ENCODE measurements at places on chromosomes 12 and 14.

- DNase-seq, result no peak
Observed at GRCh38 chr12:132066345-132066685, 77.8 kb downstream of the DDX51 start.

- no peak for DNase-seq
Observed at GRCh38 chr14:57038689-57039088, 228.4 kb upstream of the OTX2 start.

DNA sequence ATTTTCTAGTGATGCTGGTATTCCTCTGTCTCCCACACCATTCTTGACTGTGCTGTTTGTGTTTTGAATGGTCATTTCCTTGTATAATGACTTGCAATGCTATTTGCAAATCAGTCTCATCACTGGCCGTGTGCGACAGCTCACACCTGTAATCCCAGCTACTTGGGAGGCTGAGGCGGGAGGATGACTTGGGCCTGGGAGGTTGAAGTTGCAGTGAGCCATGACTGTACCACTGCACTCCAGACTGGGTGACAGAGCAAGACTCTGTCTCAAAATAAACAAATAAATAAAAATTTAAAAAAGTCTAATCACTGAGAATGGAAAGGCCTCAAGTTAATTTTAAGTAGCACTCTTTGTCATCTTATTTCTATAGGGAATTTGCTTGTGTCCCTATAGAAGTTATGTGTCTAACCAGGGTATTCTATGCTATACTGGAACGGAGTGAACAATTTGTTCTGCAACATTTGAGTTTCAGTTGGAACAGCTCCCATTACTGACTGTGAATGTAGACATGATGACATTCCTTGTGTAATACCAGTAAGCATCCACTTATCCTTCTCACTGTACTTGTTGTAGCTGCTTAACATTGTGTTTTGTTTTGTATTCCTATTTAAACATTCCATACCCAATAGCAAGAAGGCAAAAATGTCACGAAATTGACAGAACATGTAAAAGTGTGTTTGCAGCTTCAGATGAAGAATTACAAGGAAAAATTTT is 126.3 kb downstream of the MGST1 start:
- peak; percentile 74 for DNase-seq

DNA sequence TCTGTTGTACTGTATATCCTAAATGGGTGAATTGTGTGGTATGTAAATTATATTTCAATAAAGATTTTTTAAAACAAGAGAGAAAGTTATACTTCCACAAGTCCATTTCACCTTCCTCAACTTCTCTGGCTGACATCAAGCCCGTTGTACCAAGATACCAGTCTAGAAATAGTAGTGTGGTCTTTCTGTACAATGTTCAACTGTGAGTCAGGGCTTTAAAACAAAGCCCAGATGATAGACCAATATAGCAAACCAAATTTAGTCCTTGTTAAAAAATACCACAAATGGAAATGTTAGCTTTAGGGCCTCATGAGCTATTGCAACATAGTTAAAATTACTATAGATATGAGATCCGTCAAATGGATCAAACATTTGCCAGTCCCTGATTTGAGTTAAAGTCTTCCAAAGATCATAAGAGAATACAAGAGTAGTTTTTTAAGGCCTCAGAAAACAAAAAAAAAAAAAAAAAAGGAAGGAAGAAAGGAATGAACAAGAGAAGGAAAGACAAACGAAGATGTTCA is 49.0 kb upstream of the EGLN3 start:
- DNase-seq, result peak; percentile 27

DNA sequence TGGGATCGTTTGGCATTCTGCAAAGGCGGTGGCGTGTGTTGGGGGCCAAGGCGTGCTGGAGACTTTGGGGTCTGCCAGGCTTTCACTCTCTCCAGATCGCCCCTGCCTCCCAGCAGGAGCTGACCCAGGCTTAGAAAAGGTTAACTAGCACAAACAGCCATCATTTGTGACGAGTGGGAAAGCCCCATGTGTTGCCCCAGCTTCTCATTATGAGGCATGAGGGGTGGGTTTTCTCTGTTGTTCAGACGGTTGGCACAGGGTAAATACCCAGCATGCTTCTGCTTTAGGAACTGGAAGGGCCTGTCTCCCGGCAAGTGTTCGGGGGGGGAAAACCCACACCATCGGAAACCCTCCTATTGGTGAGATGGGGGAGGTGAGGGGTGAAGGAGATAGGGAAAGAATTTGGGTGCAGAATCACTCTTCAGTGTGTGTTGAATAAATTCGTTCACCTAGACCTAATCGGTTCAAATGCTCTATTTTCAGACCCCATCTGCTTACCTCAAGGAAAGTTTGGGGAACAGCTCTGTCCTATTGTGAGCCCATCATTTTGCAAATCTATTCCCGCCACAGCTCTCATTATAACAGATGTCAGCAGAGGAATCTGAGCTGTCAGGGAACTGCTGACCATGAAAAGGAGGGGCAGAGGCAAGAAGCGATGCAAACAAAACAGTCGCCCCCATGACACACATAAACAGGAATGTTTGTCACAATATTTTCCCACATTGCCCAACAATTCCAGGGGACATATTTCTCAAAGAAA is 34.7 kb upstream of the C12orf42 start:
- DNase-seq, result no peak

DNA sequence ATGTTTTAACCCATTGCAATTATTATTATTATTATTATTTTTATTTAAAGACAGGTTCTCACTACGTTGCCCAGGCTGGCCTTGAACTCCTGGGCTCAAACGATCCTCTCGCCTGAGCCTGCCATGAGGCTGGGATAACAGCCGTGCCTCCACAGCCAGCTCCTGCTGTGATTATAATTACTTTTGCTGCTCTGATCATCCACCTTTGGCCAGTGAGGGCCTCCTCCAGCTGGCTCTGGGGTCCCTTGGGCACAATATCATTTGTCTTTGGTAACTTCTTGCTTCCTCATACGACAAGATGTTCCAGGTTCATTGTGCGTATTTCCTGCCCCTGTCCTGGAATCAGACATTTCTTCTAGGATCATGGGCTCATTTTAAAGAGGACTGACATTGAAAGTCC is 28.4 kb downstream of the LRTM2 start:
- DNase-seq, result no peak

DNA sequence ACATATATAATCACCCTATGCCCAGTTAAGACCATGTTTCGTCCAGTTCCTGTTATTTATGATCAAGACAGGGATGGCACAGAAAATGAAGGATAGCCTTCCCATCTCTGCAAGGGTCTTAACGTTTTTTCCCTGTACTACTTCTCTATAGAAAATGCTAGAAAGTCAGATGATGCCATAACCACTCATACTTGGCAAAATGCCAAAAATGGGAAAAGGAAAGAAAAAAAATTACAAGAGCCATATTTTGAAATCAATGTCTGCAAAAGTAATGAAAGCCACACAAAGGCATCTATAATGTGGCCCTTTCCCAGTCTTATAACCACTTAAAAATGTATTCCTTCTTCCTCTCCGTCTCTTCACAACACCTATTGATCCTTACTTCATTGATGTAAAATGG is 1.8 kb upstream of the MYL6B start:
- DNase-seq, result peak; percentile 58

DNA sequence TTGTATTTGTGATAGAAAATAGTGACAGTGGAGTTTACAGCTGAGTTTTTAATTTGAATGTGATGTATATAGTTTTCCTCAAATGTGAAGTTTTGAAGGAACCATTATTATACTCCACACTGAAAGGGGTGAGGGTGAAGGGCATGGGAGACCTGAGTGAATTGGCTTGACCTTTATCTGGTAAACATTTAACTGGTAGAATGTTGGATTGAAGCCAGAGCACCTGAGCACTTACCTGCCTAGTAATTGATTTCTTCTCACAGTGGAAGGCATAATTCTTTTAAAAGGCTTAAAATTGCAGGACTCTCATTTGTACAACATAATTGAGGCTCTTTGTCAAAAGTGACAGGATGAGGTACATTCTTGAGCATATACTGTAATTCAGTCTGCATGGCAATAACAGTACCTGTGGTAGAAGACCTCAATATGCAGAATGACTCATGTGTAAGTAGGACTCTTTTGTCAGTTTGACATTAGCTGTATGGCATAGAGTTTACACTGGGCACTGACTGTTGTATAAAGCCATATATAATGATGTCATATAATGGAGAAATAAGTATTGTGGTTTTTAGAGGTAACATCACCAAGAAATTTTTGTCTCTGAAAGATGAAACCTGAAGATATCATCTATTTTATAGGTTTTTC is 309.6 kb downstream of the TMTC2 start:
- no peak for DNase-seq

GRCh38 chr12:110579535-110580253 is 3.4 kb downstream of the PPTC7 start:
- no peak for DNase-seq

DNA sequence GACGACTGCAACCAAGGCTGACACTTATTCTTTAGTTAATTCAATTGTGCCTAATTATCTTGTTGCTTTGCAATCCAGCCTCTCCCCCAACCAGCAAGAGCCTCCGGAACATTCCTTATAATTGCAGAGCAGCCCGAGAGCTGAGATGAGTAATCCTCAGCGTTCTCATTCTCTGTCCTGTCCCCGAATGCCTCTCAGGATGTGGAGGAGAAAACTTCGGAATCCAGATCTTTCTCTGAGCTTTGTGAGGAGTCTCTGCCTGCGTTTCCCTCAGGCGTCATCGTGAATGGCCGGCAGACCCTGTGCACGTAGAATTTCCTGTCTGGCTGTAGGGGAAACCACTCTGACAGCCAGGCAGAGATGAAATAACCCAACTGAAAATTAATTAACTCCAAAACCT is 160.5 kb upstream of the DIO3 start:
- peak; percentile 68 for DNase-seq

DNA sequence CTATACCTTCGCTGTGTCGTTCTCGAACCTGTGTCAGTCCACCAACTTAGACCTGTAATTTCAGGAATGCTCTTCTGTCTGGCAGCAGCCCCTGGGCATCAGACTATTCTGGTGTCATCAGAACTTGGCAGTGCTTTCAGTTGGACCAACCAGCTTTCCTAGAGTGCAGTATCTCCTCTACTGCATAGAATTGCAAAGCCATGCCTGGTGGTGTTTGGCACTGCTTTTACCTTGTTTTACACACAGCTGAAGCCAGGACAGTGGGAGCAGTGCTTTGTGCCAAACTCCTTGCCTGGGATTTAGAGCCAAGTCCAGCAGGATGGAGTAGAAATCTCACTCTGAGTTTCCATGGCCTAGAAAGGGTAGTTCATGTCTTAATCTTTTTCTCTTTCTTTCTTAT is 1.5 kb downstream of the FLVCR2 start:
- no peak for DNase-seq

- peak; percentile 100 for DNase-seq
Observed at GRCh38 chr14:61476754-61477410, 155.5 kb downstream of the PRKCH start.

GRCh38 chr14:104117341-104118005 is 20.9 kb upstream of the KIF26A start:
- DNase-seq, result no peak

GRCh38 chr14:67962215-67962644 is 142.7 kb downstream of the RAD51B start:
- peak; percentile 70 for DNase-seq

DNA sequence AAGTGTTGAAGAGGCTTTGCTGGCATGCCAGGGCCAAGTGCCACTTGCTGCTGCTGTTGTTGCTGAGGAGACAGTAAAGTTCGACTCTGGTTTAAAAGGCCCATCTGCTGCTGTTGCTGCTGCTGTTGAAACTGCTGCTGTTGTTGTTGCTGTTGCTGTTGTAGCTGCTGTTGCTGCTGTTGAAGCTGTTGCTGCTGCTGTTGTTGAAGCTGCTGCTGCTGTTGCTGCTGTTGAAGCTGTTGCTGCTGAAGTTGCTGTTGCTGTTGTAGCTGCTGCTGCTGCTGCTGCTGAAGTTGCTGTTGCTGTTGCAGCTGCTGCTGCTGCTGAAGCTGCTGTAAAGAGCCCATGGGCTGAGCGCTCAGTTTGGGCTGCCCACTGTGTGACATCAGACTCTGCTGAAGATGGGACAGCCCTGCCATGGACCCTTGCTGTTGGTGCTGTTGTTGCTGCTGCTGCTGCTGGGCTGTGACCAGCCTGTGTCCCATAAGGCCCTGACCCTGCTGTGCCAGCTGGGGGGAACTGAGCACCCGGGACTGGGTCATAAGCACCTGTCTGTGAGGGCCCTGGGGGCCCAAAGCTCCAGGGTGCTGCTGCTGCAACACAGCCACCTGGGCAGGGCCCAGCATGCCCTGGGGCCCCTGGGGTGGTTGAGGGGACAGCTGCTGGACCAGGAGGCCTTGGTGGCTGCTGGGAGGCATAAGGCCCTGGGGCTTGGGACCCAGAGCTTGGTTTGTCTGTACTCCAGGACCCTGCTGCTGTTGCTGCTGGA is 14.3 kb upstream of the PRKAG1 start:
- no peak for DNase-seq

DNA sequence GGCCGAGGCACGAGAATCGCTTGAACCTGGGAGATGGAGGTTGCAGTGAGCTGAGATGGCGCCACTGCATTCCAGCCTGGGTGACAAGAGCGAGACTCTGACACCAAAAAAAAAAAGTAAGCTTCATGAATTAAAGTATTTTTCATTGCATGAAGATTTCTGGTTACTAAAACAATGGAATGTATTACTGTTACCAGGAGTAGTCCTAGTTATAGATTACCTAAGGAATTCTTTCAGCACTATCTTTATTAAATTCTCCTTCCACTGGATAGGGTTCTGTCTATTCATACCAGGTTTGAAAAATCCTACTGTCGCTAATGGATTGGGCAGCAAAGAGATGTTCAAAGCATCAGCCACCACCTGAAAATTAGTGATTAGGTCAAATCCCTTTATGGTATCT is 12.4 kb downstream of the ETFRF1 start:
- no peak for DNase-seq

DNA sequence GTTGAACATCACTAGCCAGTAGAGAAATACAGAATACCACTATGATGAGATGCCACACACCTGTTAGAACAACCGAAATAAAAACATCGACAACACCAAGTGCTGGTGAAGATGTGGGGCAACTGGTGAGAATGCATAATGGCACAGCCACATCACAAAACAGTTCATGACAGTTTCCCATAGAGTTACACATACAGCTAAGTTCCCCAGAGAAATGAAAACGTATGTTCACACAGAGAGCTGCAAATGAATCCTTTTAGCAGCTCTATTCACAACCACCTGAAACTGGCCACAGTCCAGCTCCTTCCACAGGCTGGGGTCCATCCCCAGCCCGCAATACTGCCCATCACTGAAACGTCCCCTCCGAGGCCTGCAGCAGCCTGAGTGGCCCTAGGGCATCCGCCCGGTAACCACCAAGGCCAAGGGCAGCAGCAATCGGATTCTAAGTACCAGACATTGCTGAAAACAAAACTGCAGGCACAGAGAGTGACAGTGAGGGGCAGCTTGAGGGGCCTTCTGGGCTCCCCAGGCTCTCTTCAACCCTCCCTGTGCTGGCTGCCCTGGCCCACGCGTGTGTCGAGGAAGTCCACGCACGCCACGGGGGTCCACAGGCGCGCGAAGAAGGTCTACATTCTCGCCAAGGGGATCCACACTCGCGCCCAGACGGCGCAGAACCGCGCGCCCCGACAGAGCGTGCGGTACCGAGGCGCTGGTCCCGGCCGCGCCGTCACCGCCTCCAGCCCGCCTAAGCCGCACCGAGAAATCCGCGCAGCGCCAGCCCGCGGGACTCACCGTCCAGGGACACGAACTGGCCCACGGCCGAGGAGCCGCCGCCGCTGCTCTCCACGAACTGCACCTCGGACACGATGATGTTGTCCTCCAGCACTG is 903 bp downstream of the BRF1 start:
- peak; percentile 15 for DNase-seq

Data from amniotic epithelial cell (primary cell).